HepG2 (cell line): ENCODE measurements at places on chromosomes 4 and X. TPM values are rescaled to one million over a fixed set of nuclear protein-coding genes. Genes with fewer than 3 reads are reported as not detected.

DNA sequence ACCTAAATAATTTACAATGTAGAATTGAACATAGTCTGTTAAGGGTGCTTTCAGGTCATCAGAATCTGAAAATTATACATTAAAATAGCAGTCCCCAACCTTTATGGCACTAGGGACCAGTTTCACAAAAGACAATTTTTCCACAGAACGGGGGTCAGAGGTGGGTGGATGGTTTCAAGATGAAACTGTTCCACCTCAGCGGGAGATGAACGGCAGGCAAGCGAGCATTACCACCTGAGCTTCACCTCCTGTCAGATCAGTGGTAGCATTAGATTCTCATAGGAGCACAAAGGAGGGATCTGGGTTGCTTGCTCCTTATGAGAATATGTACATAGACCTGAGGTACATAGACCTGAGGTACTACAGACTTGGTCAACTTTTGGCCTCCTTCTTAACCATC is 29.0 kb downstream of the LRBA start:
- H3K36me3 ChIP-seq: no peaks in the 10 kb centered on the region
- no peak overlapping the region for H3K27ac ChIP-seq
- H3K4me3 ChIP-seq: no peak overlapping the region
- DNase-seq: no peak
- H3K4me1 ChIP-seq: no peaks in the 10 kb centered on the region
- no peaks in the 10 kb centered on the region for H3K27me3 ChIP-seq

GRCh38 chr4:188214861-188215260 is 75.6 kb downstream of the TRIML1 start:
- peak; percentile 61 for DNase-seq
- no peak overlapping the region for H3K4me3 ChIP-seq
- H3K4me1 ChIP-seq: peaks cover 10% of the 10 kb centered on the region
- no peaks in the 10 kb centered on the region for H3K36me3 ChIP-seq
- H3K27me3 ChIP-seq: no peaks in the 10 kb centered on the region

DNA sequence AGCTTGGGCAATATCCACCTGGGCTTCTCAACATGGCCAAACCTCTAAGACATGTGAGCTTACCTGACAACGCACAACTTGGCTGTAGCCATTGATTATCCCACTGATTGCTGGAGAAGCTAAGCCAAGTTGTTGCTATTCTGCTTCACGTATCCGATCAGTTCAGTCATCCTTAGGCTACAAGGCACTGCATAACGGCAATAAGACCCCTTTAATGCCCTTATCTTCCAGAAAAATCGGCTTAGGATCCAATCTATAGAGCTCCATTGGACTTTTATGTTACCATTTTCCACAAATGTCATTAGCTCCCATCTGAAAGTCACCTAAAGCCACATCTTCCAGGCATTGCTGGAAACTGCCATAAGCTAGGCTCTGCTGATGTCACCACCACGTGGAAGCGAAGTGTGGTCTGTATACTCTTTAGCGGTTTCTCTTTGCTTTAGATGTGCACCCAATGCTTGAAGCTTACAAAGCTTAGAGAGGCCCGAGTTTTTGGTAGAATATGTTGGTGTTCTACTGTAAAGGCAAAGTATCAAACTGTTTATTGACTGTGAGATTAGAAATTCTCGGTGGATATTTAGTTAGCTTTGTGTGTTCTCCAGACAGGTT is 163.1 kb downstream of the CPE start:
- H3K27ac ChIP-seq: no peak overlapping the region
- DNase-seq: no peak
- H3K36me3 ChIP-seq: no peaks in the 10 kb centered on the region

- H3K27me3 ChIP-seq: no peaks in the 10 kb centered on the region
- peak; percentile 41 for DNase-seq
- no peaks in the 10 kb centered on the region; the same call in 2 of the 3 replicates for H3K36me3 ChIP-seq
- H3K4me1 ChIP-seq: peaks cover 8% of the 10 kb centered on the region; the same call in 1 of the 2 replicates
- H3K4me3 ChIP-seq: no peak overlapping the region
These were observed 36.6 kb downstream of the ANAPC10 start for GRCh38 chr4:145061318-145061920.

DNA sequence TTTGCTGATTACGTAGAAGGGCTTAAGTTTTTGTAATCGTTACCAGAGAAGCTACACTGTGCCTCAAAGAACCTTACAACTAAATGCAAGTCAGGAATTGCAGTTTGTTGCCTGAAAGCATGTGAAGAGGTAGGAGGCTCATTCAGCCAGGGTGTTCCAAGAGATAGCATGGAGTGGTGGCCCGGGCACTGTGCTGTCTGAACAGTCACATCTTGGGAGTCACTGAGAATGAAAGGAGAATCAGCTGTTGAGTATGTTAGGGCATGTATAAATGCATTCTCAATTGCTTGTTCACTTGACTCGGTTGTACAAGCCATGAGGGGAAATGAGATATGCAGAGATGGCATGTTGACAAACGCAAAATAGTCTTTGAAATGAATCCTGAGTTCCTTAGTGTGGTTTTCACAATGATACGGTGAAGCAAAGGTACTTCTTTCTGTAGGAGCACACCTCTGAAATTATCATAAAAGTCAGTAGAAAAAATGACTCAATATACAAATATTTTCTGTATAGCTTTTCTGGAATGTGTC is 161.0 kb downstream of the DCTD start:
- no peak overlapping the region for H3K4me3 ChIP-seq
- H3K27ac ChIP-seq: no peak overlapping the region
- no peaks in the 10 kb centered on the region for H3K4me1 ChIP-seq
- H3K36me3 ChIP-seq: no peaks in the 10 kb centered on the region
- H3K27me3 ChIP-seq: no peaks in the 10 kb centered on the region

GRCh38 chr4:73589887-73590801 is 30.1 kb downstream of the RASSF6 start:
- no peaks in the 10 kb centered on the region for H3K27me3 ChIP-seq
- H3K27ac ChIP-seq: no peak overlapping the region
- no peak overlapping the region for H3K4me3 ChIP-seq
- DNase-seq: no peak
- H3K36me3 ChIP-seq: no peaks in the 10 kb centered on the region

DNA sequence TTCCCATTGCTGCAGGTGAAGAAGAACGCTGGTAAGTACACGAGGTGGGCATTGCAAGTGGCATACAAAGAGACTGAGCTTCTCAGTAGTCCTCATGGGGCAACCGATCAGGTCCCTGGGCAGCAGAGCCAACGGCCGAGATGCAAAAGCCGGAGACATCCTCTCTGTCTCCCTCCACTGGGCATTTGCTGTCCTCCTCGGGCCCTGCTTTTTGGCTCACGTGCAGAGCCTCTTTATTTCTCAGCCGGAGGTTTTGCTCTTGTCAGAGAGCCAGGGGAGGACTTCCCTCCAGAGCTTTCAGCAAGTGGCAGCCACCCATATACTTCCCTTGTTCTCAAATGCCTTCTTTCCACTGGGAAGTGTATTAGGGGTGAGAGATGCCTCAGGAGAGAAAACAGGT is 18.0 kb downstream of the STARD8 start:
- H3K4me1 ChIP-seq: no peaks in the 10 kb centered on the region
- DNase-seq: no peak
- no peak overlapping the region for H3K27ac ChIP-seq
- H3K36me3 ChIP-seq: no peaks in the 10 kb centered on the region

GRCh38 chrX:114800719-114801118 is 216.7 kb downstream of the IL13RA2 start:
- no peak overlapping the region for H3K27ac ChIP-seq
- H3K4me3 ChIP-seq: no peak overlapping the region
- DNase-seq: peak; percentile 15

DNA sequence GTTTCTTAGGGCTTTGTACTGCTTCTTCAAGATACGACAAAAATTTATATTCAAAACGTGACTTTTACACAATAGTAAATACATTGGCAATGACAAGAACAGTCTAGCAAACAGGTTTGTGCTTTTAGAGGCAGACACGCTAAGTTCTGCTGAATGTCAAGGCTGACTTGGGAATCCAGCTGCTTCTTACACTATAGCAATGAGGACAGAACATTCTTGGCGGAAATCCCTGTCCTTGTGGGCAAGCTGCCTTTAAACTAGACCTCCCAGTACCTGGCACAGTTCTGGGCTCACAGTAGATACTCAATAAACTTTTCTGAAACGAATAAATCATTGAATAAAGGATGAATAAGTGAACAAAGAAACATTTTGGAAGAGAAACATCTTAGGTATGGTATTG is 148.2 kb downstream of the RASL11B start:
- no peaks in the 10 kb centered on the region for H3K27me3 ChIP-seq
- no peak overlapping the region for H3K4me3 ChIP-seq
- DNase-seq: no peak
- peaks cover 25% of the 10 kb centered on the region for H3K4me1 ChIP-seq

DNA sequence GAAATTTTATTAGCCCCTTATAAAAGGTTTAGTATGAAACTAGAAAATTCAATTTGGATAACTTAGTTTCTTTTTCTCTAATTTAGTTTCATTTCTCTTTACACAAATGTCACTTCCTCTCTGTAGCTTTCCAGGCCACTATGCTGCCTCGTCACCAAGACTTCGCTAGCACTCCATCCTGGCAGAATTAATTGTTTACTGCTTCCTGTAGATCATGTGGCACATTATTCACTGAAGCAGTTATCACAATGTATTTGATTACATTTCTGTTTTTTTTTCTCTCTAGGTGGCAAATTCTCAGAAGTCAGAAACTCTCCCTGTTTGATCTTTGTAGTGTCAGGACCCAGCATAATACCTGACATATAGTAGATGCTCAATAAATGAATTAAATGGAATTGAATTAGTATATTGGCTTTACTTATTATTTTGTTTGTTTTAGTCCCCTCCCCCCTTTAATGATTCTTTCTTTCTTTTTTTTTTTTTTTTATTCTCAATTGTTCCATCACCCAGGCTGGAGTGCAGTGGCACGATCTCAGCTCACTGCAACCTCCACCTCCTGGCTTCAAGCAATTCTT is 9.3 kb upstream of the SAT1 start:
- H3K4me1 ChIP-seq: peaks cover 27% of the 10 kb centered on the region
- no peaks in the 10 kb centered on the region for H3K27me3 ChIP-seq
- no peak overlapping the region for H3K27ac ChIP-seq
- no peak overlapping the region for H3K4me3 ChIP-seq
- no peak for DNase-seq

Gene IL3RA
- total RNA-seq: not detected in 2 replicates

Gene SEPTIN11
- 47.3 and 87.4 TPM in 2 replicates for total RNA-seq
